ENCODE measurements at places on chromosomes 4 and X.

- DNase-seq, result no peak
Measured at GRCh38 chr4:5825321-5826041, 67.4 kb downstream of the CRMP1 start.

DNA sequence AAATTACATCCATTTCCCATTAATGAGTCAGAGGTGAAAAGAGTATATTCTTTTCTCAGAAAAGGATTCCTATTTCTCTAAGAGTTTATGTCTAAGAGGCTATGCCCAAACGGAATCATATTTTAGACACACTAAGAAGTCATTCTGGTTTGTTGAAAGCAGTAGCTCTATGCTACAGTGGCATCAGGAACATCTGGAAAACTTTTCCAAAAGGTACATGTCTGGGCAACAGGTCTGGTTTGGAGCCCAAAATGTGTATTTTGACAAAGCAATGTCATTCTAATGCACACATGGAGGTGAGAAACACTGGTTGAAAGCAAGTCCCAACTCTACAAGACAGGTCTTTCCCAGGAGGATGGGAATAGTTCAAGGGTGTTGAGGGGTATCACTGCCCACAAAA is 56.1 kb downstream of the APBB2 start:
- DNase-seq, result no peak

- DNase-seq, result no peak
Measured at GRCh38 chr4:169952236-169953002, 73.8 kb downstream of the MFAP3L start.

GRCh38 chr4:141417387-141417786 is 196.7 kb downstream of the ZNF330 start:
- no peak for DNase-seq

DNA sequence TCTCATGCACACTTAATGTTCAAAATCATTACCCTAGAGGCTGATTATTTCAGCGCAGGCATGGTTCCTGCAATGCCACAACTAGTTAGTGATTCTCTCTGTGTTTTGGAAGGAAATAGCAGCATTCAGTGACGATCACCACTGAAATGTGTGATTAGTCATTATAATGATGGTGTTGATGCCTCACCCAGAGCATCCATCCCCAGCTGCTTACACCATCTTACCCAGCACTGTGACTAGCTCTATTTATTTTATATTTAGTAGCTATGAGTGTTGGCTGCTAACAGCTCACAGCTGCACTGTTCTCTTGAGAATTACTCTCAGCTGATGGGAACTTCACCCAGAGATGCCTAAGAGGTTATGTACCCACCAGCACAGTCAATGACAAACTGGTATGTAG is 60.5 kb upstream of the TSPAN7 start:
- no peak for DNase-seq

GRCh38 chr4:74534121-74534520 is 89.2 kb downstream of the AREG start:
- DNase-seq, result no peak

DNA sequence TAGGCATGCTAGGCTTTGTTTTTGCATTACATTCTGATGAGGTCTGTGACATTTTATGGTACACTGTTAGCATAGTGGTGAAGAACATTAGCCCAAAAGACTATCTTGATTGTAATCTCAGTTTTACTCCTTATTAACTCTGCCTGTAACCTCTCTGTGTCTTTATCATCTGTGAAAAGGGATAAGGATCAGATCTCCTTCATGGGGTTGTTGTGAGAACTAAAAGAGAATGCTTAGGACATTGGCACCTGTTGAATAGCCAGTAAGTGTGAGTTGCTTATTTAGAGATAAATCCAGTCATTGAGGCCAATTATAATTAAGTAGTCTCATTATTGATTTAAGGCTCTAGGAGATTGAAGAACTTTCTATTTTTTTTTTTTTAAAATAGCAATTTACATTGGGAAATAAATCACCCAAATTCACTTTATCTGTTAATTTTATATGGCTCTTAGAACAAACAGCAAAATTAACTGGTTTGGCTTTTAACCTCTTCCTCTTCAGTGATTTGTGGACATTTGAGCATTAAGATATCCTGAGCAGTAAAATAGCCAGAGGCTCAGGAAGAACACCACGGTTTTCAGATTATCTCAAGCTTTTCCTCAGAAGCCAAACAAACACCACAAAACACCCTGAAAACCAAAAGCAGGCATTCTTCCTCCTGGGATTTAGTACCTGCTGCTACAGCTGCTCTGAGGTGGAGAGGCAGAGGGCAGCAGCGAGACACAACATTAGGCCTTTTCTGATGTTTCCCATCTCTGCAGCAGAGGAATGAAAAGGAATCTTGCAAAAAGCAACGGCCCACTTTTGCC is 192.9 kb downstream of the ARHGAP10 start:
- peak; percentile 68 for DNase-seq

DNA sequence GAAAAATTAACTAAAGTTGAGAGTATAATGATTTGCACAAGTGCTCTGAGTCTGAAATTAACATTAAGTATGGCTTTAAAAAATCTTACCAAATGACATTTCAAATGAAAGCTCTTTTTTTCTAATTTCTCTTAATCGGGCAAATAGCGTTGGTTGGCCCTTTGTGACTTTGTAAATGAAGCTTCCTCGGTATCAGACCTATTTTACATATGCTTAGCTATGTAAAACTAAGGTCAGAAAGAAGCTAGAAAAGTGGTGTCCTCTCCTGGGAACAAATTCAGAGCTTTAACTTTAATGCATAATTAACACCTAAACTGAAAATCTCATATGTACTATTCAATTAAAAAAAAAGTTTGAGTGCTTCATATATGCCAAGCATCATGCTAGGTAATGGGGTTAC is 62.7 kb downstream of the N4BP2 start:
- no peak for DNase-seq

- DNase-seq, result no peak
Measured at GRCh38 chr4:150751648-150752047, 169.7 kb downstream of the MAB21L2 start.

GRCh38 chr4:86955888-86956451 is 21.2 kb downstream of the AFF1 start:
- no peak for DNase-seq

- DNase-seq, result no peak
Measured at GRCh38 chrX:134721766-134722532, 63.7 kb upstream of the PLAC1 start.

GRCh38 chr4:139802931-139803330 is 137.3 kb downstream of the MGST2 start:
- DNase-seq, result no peak

DNA sequence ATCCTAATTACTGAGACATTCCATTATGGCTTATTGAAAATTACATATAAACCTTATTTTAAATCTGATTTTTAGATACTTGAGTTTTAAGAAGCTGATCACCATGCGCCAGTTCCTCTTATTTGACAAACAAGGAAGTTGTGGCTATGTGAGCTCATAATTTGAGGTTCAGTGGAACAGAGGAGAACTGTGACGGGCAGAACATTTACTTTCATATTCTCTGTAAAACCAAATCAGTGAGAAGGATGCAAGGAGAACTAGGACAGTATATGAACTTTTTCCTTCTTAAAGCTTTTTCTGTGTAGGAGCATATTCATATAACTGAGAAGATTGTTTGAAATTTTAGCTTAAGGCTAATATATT is 25.3 kb downstream of the STIM2 start:
- DNase-seq, result peak; percentile 64

DNA sequence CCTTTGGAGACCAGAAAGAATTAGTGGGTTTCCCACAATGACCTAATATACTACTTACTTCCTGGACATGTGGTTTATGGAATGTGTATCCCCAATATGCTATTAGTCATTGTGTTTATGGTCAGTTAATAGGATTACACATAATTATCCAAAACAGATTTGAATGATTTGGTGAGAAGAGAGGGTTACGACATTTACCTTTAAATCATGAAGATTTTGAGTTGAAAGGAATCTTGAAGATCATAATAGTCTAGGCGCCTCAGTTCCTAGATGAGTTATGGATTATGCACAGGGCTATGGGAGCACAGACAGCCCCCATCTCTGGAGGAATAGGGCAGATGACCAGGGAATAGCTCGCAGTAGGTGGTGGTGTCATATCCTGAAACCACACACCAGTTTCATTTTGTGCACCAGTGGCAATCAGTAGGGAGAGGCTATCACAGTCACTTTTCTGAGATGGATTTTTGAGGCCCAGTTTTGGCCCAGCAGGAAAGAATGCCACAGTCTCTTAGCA is 61.3 kb downstream of the SEPTIN11 start:
- DNase-seq, result no peak

DNA sequence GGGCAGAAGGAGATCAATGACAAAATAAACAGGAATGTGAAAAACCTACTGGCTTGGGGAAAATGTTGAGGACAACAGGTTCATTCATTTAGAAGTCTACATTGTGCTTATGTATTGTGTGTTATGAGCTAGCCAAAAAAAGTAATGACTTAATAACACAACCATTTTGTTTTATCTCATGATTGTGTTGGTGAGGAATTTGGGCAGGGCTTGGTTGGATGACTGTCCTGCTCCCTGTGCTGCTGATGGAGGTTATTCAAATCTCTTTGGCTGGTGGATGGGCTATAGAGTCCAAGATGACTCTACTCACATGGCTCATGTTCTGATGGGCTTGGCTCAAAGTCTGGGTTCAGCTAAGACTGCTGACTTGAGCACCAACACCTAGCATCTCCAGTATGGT is 116.3 kb downstream of the HS3ST1 start:
- no peak for DNase-seq

DNA sequence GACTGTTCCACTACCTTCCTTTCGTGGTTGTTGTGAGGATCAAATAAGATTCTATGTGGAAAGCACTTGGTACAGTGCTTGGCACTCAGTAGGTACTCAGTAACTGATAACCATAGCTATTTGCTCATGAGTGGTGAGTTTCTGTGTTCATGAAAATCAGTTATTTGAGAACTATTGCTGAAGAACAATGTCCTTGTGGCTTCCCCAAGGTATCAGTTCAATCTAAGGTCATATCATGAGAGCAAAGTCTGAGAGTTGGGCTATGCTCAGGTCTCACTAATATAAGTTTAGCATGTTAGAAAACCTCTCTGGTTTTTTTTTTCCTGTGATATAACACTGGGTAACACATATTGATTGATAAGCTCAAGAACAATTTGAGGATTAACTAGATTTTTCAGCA is 147.8 kb downstream of the GRIA3 start:
- DNase-seq, result no peak

DNA sequence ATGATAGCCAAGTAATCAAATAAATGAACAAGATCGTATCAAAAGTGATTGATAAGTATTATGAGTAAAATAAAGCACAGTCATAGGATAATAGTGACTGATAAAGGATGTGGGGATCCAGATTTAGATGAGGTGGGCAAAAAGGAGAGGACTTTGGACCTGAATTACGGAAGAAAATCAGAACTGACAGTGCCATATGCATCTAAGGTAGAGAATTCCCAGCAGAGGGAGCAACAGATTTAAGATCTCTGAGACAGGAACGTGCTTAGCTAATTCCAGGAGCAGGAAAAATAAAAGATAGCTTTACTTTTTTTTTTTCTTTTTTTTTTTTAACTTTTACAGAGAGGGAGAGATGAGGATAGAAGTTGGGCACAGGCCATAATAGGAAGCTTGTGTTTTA is 189.9 kb downstream of the NWD2 start:
- no peak for DNase-seq

DNA sequence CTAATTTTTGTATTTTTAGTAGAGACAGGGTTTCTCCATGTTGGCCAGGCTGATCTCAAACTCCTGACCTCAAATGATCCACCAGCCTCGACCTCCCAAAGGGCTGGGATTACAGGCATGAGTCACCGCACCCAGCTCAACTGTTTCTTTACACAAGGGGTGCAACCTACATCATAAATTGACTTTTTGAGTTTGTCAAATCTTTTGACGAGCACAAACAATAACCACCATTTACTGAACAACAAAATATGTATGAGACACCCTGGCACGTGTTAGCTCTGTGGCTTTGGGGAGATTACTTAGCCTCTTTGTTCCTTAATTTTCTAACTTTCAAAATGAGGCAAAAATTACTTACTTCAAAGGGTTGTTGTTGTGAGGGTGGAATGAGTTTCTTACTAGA is 23.5 kb upstream of the SLC34A2 start:
- no peak for DNase-seq

DNA sequence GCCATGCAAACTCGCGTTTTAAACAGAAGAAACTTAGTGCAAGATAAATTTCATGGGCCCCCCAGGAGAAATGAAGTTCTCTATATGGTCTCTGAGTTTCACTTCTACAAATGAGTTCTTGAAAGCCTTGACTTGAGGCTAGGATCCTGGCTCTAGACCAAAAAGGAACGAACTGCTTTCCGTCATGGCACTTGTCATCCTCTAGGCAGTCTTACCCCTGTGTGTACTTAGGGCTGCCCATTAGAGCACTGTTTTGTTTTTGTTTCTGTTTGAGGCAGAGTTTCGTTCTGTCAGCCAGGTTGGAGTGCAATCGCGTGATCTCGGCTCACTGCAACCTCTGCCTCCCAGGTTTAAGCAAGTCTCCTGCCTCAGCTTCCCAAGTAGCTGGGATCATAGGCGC is 29.0 kb downstream of the RNF4 start:
- DNase-seq, result peak; percentile 77

DNA sequence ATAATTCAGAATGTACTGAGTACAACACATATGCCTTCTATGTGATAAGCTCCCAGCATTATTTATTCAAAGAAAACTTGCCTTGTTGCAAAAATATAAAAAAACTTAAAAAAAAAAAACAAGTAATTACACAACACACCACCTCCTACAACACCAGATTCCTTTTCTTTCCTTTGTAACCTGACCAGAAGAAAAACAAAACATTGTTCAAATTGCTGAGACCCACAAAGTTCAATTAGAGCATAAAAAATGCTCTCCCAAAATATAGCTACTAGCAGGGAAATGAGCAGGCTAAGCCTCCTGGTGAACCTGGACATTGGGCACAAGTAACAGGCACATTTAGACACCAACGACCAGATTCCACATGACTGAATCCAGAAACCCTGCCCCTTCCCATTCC is 38.3 kb downstream of the MECP2 start:
- DNase-seq, result no peak

GRCh38 chr4:62449538-62449937 is 1249.4 kb downstream of the ADGRL3 start:
- no peak for DNase-seq

GRCh38 chrX:40326186-40326965 is 228.6 kb upstream of the BCOR start:
- DNase-seq, result no peak

GRCh38 chrX:132071254-132071653 is 48.2 kb downstream of the STK26 start:
- DNase-seq, result no peak

GRCh38 chr4:123613586-123614344 is 217.2 kb downstream of the SPRY1 start:
- DNase-seq, result no peak

DNA sequence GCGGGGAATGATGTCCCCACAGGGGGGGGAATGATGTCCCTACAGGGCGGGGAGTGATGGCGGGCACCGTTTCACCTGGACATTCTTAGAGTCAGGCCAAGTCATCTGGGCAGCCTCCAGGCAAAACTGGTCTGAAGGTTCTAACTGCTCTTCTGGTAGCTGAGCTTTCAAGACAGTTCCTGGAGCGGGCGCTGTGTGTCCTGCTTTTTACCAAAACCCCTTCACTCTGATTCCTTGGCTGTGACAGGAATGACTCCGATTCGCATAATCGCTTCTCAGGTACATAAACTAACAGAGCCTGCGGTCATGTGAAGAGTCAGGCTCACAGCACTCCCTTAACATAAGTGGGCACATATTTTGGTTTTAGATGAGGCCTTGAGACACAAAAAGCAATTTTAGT is 836.0 kb downstream of the TRIML1 start:
- no peak for DNase-seq

All from Ammon's horn (tissue), 1 donor.